ENCODE measurements at places on chromosomes 11 and 22. TPM values are rescaled to one million over a fixed set of nuclear protein-coding genes. Genes with fewer than 3 reads are reported as not detected.
A peak's percentile ranks its signal among the peaks of the same experiment; 100 is the strongest.

GRCh38 chr11:117319214-117319840 is 3.3 kb upstream of the BACE1 start:
- H3K27ac ChIP-seq, result no peak overlapping the region
- DNase-seq, result no peak
- H3K4me1 ChIP-seq, result no peaks in the 10 kb centered on the region
- no peaks in the 10 kb centered on the region for H3K36me3 ChIP-seq
- no peak overlapping the region for H3K4me3 ChIP-seq

- H3K27ac ChIP-seq, result peak overlapping the region; percentile 0
- no peaks in the 10 kb centered on the region for H3K27me3 ChIP-seq
- H3K4me3 ChIP-seq, result no peak overlapping the region
- peak; percentile 51 for DNase-seq
- peaks cover 15% of the 10 kb centered on the region for H3K4me1 ChIP-seq
Observed at GRCh38 chr11:96180341-96180740, 162.7 kb downstream of the MAML2 start.

DNA sequence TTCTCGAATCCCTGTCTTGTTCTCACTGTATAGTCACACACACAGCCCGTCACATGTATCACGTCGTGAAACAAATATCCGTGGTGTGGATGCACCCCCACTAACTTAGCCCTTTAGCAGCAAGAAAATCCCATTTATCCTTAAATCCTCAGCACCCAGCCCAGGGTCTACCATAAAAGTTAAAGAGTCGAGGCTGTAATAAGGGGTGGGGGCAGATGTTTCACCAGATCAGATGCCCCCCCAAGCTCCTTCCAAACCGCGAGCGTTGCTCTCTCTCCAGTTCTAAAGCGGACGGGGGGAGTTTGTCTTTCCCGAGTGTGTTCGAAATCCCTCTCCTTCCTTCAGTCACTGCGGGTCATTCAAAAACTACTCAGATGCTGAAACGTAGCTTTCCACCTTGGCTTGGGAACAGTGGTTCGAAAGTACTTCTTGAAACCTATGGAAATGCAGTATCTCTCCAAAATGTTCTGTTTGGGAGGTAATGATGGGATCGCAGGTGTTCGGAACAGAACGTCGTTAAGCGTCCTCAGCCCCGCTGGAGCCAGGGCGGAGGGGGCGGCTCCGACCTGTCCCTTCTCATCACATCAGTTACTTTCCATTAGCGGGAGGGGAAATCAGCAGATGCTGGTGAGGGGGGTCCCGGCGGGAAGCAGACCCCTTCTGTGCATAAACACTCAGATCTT is 156.2 kb downstream of the BRD1 start:
- H3K27ac ChIP-seq, result no peak overlapping the region
- H3K4me3 ChIP-seq, result peak overlapping the region; percentile 76
- H3K4me1 ChIP-seq, result peaks cover 2% of the 10 kb centered on the region
- no peaks in the 10 kb centered on the region for H3K36me3 ChIP-seq
- peak; percentile 21 for DNase-seq

- H3K27me3 ChIP-seq, result peaks cover 10% of the 10 kb centered on the region
- H3K4me3 ChIP-seq, result peak overlapping the region; percentile 87
- peak; percentile 65 for DNase-seq
- H3K36me3 ChIP-seq, result no peaks in the 10 kb centered on the region
Observed at GRCh38 chr11:57458410-57459163, 1.7 kb upstream of the RTN4RL2 start.

DNA sequence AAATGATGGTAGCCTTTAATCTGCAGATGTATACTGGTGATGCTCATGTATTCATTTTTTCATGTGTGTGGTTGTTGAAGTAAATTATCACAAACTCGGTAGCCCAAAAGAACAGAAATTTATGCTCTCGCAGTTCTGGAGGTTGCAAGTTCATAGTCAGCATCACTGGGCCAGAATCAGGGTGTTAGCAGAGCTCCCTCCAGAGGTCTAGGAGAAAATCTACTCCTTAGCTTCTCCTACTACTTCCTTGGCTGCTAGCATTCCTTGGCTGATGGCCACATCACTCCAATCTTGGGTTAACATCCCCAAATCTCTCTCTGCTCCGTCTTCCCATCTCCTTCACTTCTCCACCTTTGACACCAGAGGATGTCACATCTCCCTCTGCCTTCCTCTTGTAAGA is 45.3 kb upstream of the GALNT18 start:
- H3K4me3 ChIP-seq, result no peak overlapping the region
- DNase-seq, result no peak
- H3K36me3 ChIP-seq, result peaks cover 15% of the 10 kb centered on the region
- H3K27ac ChIP-seq, result no peak overlapping the region

The TRIM5 gene
- total RNA-seq, result 21.3 TPM
